NCI-H2171 treated with DMSO at 0.1 percent for 48 hours (cell line): ENCODE measurements at places on chromosomes 12 and 14.

- DNase-seq, result no peak
These were observed 67.6 kb downstream of the PTPN11 start for GRCh38 chr12:112486361-112486760.

DNA sequence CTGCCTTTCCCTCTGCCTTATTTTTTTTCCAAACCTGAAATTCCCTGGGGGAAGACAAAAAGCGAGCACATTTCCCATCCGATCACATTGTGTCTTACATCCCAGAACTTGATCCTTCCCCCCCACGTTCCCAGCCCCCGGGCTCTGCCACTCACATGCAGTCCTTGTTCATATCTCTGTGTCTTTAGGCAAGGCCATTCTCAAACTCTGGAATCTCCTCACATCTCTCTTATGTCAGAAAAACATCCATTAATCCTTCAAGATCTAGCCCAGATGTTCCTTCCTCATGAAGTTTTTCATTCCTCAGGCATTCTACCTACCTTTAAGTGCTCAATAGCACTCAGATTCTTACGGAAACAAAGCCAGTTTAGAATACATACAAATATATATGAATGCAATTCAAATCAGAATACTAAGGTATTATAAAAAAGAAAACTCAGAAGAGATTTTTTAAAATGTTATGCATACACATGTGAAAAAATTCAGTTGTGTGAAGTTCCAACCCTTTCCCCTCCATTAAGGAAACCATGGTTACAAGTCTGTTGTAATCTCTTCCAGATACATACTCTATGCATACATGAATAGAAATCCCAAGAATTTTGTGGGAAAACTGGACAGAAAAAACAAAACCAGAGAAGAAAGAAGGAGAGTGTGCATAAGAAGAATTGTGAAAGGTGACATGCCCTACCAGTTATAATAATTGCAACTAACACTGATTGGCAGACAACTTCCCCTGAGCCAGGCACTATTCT is 120.3 kb downstream of the SLC38A1 start:
- no peak for DNase-seq

DNA sequence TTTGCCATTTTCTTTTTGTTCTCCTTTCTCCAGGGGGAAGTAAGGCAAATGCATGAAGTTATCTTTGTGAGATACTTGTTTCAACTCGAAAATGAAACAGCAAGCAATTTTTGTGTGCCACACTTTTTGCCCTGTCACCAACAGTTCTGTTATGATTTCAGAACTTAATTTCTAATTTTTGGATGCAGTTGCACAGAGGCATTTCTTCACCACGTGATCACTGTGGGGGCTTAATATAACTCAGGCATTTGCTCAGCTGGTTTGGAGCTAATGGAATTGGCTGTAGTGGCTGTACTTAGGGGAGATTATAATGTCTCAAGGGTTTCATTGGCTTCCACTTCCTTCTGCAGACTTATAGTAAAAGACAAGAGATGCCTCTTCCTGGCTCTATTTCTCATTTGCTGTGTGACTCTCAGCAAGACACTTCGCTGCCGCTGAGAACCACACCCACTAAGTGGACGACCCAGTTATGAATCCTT is 452.4 kb downstream of the RAD51B start:
- DNase-seq, result no peak

DNA sequence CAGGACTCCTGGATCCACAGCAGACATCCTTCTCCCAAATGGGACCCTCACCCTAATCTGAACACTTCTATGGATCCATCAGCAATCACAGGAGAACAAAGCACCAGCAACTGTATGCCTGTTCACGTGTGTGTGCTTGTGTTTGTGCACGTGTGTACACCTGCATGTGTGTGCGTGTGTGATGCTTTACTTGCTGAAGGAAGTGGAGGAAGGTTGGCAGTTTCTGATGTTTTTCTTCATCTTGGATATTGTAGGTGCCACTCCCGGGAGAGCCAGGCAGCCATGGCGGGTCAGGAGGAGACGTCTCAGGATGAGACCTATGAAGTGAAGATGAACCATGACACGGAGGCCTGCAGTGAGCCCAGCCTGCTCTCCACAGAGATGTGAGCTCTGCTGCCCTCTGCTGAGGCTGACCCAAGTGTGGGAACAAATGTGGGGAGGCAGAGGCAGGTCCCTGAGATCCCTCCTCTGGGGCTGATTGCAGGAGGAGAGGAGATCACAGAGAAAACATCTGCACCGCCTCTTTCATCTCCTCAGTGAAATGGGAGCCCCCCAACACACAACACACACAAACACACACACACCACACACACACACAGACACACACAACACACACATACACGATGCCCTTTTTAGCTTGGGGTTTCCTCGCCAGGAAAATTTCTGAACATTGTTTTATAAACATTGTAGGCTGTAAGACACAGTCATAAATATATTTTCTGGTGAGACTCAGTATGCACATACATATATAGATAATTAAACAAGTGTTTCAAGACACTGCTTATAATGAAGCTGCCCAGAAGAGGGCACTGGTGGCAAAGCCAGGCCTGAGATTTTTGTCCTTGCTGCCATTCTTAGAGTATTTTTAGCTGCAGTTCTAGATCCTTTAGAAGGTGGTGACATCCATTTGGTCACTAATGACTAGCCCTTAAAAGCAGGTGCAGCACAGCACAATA is 112.2 kb upstream of the FKBP4 start:
- peak; percentile 76 for DNase-seq

DNA sequence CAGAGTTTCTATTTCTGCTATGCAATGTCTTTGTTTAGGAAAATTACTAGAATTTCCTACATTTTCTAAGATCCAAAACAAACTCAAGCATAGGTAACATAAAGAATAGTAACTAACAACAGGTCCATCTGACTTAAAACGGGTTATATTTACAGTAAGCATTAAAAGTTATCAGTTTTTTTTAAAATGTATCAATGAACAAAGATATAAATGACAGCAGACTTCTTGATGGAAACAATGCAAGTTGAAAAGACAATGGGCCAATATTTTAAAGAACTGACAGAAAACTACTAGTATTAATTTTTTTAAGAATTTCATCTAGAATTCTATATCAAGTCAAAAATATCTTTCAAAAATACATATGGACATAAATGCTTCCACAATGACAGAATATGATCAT is 367.1 kb upstream of the MGAT4C start:
- no peak for DNase-seq

- DNase-seq, result no peak
These were observed 150.4 kb downstream of the PPM1H start for GRCh38 chr12:62784576-62784975.

- peak; percentile 77 for DNase-seq
These were observed 181.3 kb downstream of the ITPR2 start for GRCh38 chr12:26651566-26652188.

DNA sequence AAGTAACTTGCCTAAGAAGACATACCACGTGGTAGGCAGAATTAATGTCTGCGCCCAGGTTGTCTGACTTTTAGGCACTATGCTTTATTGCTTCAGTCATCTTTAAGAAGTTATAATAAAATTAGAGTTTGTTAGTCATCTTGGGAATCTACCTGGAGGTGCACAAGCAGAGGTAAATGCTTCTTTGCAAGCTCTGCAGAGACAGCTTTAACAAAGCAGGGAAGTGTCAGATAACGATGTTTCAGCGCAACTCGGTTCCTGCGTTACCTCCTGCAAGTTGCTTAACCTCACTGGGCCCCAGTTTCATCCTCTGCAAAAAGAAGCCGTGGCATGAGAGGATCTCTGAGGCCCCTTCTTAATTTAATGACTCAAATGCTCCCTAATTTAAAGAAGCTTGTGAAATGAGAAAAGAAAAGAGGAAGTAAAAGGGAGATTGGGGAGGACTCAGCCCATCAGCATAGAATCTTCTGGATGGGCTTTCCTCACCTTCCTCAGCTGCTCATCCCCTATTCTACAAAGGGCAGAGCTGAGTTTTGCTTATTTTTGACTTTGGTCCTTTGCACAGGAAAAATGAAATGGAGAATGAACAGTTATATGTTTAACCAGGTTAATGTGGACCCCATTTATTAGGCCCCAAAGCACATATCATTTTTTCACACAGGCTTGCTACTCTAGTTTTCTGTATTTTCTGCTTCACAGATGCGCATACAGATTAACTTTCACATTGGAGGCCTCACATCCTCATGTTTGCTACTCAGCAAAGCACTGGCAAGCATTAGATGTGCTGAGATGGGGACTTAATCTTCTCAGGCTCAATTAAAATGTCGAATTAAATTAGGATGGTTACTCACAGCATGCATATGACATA is 5.1 kb downstream of the ARHGDIB start:
- no peak for DNase-seq

DNA sequence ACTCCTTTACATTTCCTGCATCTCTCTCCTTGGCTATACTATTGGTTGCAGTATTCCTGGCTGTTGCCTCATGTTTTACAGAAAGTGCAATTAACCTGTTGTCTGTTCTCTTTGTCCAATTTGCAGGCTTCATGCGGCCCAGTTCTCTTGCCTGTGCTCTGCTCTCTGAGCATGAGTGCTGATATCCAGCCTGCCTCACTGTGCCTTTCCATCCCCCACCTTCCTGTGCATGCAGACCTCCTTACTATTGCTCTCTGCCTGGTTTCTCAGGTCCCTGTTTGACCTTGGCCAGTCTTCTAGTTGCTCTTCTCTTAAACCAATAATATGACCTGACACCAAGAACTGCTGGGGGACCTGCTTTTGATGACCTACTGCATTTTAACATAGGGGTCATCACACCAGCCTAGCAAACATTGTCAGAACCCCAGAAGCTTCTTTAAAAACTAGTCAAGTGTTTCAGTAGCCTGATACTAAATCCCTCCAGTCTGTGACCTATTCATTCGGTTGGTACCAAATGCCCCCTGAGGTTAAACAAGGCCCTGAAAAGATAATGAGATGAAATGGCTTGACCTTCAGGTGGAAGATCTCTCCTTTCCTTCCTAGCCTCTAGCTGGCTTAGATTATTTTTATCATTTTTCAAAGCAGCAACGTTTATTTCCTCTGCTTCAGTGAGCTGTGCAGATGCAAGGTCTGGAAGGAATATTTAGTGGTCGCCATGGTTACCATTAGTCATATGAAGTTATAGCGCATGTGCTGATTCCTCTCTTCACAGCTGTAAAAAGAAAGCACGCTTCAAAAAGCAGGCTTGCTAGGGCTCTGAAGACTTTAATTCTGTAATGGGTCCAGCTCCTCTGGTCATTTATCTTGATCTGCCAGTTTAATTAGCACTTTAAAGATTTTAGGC is 216.5 kb downstream of the PHLDA1 start:
- DNase-seq, result peak; percentile 63

DNA sequence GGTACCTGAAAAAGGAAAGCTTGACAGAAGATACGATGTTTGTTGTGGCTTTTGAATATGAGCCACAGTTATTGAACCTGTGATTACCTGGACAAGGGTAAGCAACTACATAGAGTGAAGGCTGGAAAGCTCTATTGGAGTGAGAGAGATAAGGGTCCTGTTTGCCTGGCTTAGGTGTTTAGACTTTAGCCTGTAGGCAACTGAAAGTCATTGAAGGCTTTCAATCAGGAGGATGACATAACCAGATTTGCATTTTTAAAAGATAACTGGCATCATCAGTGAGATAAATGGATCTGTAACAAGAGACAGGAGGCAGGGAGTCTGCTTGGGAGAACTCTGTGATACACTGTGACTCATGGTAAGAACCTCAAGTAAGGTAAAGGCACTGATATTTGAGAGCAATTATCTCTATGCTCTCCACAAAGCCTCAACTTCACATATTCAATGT is 128.9 kb upstream of the SOX5 start:
- peak; percentile 8 for DNase-seq

- no peak for DNase-seq
These were observed 160.4 kb downstream of the TBX5 start for GRCh38 chr12:114245555-114245954.

DNA sequence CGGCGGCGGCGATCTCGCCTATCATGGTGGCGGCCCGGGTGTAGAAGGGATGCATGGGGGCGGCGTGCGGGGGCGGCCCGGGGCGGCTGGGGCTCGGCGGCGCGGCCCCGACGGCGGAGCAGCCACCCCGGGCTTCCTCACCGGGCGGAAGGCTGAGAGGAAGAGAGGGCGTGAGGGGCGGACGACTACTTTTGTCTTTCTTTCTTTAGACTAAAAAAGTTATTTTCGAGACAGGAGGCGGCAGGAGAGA is 240 bp downstream of the BTG1 start:
- no peak for DNase-seq

- no peak for DNase-seq
These were observed 871 bp upstream of the SSTR1 start for GRCh38 chr14:38206689-38207376.

DNA sequence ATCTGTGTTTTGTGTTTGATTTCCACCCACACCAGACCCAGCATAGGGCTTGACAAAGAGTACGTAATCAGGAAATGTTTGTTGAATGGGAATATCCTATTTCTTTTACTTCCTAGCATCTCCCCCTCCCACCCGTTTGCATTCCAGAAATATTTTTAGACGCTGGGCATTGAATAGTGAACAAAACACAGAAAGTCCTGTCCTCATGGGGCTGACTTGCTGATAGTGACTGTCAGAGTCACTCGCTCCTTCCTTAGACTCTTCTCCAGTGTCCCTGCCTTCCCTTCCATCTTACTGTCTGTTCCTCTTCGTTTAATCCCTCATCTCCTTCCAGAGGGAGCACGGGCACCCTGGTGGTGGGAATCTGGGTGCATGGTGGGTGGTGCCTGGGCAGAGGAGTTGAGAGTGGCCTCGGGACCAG is 53.6 kb downstream of the SLC25A47 start:
- peak; percentile 28 for DNase-seq

GRCh38 chr12:62714181-62714773 is 220.7 kb downstream of the PPM1H start:
- no peak for DNase-seq

DNA sequence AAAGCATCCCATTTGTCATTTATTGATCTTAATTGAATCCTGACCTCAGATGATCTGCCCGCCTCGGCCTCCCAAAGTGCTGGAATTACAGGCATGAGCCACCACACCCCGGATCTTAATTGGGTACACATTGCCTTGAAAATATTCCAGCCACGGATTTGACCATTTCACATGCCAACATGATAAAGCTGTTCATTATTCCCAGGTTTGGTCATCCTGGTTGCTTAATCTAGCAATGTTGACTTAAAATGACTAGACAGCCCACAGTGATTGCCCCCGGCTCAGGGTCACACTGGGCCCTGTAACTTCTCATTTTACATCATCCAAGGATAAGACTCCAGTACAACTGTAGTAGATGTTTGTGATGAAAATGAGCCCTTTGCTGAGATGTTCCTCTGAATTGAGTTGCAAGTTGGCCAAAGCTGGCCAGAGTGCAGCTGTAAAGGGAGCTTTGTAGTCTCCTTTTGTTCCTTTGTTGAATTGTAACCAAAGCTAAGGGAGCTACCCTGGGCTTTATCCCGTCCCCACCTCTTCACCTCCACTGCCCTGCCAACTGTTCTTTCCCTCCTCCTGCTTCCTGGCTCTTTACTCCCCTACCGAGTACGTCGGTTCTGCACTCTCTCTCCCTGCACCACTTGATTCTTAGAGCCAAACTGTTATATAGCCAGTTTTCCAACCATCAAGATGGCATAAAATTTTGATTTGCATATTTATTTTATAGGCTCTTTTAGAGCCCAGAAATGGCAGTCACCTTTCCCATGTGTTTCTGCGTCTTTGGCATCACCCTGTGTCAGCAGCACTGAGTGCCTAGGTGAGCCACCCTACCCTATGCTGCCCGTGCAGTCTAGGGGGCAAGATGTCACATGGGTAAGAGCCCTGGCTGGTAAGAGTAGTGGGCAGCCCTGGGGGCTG is 141.3 kb upstream of the HIF1A start:
- DNase-seq, result no peak

GRCh38 chr14:94005324-94006073 is 8.4 kb downstream of the CCDC197 start:
- peak; percentile 13 for DNase-seq
